Right ventricle myocardium inferior (tissue), 1 donor: ENCODE measurements at places on chromosomes 2 and 18. TPM values are rescaled to one million over a fixed set of nuclear protein-coding genes. Genes with fewer than 3 reads are reported as not detected.

TMEM178A gene
- total RNA-seq = 3.0 TPM

DNA sequence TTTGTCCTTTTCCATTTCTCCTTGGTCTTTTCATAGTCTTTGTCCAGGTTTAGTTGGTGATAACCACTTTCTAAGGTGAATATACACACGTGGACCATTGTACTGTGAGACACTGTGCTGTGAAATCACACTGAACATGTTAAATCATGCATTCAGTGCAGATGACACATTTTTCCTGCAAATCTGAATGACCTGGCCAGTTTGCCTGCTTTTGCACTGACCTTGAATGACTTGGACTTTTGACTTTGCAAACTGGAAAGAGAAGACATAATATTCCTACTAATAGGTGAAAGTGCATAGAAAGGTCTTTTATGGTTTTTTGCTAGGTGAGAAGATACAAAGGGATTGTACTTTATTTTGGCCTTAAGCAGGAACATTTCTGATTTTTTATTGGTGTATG lies 21.7 kb upstream of the PHLPP1 start:
- DNase-seq = no peak

- DNase-seq = peak; percentile 55
Measured at GRCh38 chr2:68287580-68288441, 31.9 kb downstream of the CNRIP1 start.

GRCh38 chr2:42788-43187 lies 3.5 kb downstream of the FAM110C start:
- no peak for DNase-seq

GRCh38 chr2:54962935-54963440 lies 87.3 kb downstream of the RTN4 start:
- DNase-seq = no peak

- DNase-seq = no peak
Measured at GRCh38 chr2:199903111-199903510, 8.0 kb upstream of the C2orf69 start.
